Motor neuron (in vitro differentiated cells): ENCODE measurements at places on chromosomes 3 and 15. TPM values are rescaled to one million over a fixed set of nuclear protein-coding genes. Genes with fewer than 3 reads are reported as not detected.

DNA sequence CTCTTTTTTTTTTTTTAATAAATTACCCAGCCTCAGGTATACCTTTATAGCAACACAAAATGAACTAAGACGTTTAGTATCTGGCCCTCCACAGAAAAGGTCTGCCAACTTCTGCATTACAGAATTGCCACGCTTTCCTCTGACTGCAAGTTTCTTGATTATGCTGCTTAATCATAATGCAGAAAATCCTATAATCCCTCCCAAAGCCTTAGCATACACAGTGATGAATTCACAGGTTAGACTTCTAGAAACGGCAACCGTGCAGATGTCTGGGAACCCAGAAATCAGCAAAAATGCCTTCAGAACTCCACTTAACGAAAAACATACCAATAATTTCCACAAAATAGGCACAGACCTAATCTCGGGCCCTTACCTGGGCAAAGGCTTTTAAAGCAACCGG is 144.7 kb upstream of the FRMD4B start:
- ATAC-seq: no peak

DNA sequence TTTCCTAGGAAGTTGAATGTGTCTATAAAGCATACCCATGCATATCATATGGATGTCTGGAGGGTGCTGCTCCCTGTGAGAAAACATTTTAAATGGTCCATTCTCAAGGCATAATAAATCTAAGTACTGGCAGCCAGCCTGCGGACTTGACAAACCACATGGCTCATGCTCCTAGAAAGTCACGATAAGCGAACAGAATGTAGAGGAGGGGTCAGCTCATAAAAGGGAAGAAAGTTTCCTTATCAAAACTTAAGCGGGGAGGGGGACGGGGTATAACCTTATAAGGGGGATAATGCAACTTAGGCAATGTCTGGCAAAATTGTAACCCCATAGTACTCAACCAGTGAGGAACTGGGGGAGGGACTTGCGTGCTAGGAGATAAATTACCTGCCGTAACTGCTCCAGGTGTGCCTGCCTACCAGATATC is 159.8 kb upstream of the LMCD1 start:
- no peak for ATAC-seq

ANKRD34C gene
- 0.07 TPM in 1 of 2 replicates, not detected in the other for total RNA-seq

GRCh38 chr15:57306944-57307411 is 69.3 kb upstream of the CGNL1 start:
- ATAC-seq: peak; percentile 12

LHFPL4 gene
- 13.5 and 16.9 TPM in 2 replicates for total RNA-seq

ROBO1 gene
- total RNA-seq: 66.3 and 70.6 TPM in 2 replicates

GRCh38 chr3:19149368-19149767 is 1.1 kb downstream of the KCNH8 start:
- no peak for ATAC-seq

DNA sequence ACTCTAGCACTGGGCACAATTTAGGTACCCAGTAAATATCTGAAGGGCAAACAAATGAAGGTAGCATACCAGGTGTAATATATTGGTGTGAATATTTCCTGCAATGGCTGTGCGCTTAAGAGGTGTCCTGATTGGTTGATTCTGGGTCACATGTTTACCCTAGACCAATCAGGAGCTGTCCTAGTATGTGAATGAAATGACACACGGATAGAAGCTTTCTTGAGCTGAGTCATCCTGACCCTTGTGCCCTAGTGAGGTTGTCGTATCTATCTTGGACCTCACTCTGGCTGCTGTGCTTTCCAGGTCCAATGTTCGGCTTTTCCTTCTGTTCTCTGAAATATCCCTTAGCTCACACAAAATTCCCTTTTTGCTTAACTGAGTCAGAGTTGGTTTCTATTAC is 58.1 kb upstream of the FOXP1 start:
- no peak for ATAC-seq

DNA sequence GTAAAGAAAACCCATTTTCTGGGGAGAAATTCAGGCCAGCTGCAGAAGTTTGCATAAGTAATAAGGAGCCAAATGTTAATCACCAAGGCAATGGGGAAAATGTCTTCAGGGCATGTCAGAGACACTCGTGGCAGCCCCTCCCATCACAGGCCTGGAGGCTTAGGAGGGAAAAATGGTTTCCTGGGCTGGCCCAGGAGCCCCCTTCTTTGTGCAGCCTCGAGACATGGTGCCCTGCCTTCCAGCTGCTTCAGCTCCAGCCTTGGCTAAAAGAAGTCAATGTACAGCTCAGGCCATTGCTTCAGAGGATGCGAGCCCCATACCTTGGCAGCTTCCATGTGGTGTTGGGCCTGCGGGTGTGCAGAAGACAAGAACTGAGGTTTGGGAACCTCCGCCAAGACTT is 20.6 kb upstream of the TRIM59 start:
- ATAC-seq: no peak

GRCh38 chr15:68408971-68409370 is 23.0 kb downstream of the ITGA11 start:
- no peak for ATAC-seq

ZCWPW2 gene
- 0.94 and 1.2 TPM in 2 replicates for total RNA-seq

DNA sequence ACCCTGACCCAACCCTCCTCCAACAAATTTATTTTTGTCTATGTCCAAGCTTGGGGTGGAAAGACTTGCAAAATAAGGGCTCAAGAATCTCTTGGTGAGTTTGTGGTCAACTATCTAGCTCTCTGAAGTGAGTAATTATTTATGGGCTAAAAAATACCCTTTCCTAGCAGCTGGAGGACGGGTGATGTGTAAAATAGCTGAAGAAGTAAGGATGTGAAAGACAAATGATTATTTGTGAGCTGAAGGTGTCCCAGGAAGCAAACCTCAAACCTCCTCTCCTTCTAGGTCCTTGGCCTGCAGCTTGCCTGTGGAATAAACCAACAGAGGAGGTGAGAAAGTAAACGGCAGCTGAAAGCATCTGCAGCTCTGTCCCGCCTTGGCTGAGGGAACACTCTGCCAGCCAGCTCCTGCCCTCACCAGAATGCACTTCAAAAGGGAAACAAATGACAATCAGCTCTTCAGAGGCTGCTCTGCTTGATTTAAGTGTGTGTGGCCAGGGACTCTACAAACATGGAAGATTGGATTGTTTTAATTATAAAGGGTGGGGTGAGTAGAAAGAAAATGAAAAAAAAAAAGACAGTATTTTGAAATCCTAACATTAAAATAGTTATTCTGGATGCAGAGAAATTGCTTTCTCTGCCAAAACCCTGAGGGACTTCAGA is 60.3 kb downstream of the TM4SF4 start:
- peak; percentile 72 for ATAC-seq

HERC2 gene
- total RNA-seq: 31.9 and 32.6 TPM in 2 replicates

DNA sequence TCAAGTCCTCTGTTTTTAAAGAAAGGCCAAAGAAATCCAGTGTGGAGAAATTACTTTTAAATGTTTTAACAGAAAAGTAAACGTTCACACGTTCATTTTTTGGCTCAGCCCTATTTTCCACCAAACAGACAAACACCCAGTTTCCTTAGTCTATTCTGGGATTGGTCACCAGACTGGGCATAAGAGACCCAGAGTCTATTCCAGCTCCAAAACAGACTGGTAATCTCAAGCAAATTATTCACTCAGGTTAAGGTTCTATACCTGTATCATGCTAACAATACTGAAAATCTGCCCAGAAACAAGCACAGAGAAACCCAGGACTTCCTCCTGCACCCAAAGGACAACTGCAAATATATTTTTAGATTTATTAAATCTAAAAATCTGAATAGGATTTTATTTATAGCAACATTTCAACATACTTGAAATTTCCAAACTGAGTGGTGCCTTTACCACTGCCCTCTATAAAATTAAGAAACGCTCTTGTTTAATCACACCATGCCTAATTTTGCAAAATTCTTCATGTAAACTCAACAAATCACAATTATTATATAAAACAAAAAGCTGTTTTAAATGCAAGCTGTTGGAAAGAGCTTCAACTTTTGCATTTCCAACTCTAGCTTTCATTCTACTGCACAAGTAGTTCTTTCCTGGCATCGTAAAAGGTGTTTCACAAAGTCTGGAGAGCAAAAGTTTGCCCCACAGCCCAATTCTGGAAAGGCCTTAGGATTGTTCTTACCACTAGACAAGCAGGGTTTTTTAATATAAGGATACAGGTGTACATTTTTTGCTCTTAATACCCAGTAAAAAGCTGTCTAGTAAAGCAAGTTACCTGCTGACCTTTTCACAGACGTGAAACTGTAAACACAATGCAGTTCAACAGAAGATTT is 18.7 kb downstream of the ZNF148 start:
- no peak for ATAC-seq

DNA sequence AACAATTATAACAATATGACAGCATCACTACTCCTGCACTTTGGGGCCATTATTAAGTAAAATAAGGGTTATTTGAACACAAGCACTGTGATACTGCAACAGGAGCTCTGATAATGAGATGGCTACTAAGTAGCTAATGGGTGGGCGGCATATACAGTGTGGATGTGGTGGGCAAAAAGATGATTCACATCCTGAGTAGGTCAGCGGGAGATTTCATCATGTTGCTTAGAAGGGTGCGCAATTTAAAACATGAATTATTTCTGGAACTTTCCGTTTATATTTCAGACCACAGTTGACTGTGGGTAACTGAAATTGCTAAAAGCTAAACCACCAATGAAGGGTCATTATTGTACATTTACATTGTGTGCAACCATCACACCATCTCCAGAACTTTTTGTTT is 42.3 kb downstream of the FBXO22 start:
- ATAC-seq: no peak

SLC51A gene
- 3.1 and 4.1 TPM in 2 replicates for total RNA-seq

RHOV gene
- total RNA-seq: 0.58 and 2.4 TPM in 2 replicates

DNA sequence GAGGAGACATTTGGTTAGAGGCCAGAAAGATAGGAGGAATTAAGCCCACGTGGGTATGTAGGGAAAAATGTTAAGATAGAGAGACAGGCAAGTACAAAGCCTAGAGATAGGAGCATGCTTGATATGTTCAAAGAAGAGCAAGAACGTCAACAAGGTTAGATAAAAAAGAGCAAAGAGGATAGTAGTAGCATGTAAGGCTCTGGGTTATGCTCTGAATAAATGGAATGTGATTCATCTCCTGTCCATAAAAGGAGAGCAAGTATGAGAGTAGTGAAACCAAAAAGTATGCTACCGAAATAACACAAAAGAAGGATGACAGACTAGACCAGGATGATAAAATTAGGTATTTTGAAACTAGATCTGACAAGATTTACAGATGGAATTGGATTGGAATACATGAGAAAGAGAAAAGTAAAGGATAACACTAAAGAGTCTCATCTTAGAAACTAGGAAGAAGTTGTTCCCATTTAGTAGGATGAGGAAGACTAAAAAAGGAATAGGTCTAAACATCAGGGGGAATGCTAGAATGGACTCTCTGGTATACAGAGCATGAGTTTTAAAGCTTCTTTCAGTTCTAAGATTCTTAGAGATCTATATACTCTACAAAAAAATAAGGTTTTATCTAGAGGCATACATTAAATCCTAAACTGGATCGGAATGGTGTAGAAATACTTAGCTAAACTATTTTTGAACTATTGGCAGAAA is 59.1 kb downstream of the TRPM7 start:
- no peak for ATAC-seq

GRCh38 chr3:87975716-87976115 is 83.1 kb downstream of the CGGBP1 start:
- no peak for ATAC-seq

DNA sequence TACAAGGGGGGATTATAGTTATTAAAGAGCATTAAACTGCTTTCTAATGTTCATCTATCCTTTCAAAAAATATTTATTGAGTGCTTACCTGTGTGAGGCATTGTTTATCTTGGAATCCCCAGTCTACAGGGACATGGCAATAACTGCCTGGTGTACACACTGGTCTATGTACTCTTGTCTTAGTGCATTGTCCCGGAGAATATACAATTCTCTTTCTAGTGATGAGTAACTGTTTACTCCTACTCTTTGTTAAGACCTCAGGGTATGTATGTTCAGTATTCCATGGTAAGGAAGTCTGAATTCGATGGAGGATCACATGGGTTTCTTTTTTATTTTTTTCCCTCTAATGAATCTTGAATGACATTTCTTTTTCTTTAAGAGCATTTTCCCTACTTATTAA is 772.4 kb upstream of the NR2F2 start:
- no peak for ATAC-seq

GRCh38 chr3:189304465-189305351 is 132.9 kb downstream of the TPRG1 start:
- peak; percentile 51 for ATAC-seq

DNA sequence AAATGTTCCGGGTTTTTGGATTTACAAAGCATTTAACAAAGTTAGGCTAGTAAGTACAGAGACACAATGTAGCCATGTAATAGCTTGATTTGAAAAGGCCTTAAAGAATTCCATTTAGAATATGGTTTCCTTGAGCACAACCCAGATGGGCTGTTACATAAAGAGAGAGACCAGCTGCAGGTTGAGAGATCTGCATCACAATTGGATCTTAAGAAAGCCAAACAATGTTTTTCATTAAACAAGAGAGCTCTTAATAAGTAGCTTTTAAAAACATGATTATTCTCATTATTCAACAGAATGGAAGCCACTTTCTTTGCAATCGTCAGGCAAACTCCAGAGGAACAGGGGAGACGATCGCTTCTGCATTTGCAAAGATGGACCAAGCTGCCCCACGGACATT is 300.3 kb downstream of the OCA2 start:
- no peak for ATAC-seq

DNA sequence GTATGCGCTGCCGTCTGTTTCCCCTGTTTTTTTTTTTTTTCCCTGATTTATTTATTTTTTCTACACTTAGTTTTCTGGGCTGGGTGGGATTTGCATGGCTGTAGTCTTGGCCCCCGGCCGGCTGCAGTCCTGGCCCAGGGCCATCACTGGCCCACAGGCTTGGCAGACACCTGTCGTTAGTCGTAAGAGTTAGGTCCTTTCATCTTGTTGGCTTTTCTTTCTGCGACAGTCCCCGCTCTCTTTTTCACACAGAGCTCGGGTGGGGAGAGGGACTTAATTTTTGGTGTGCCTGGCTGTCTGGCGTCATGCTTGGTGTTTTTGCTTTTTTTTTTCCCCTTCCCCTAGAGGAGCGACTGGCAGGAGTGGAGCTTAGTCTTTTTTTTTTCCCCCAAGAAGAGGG is 183.4 kb downstream of the KLF13 start:
- no peak for ATAC-seq

- ATAC-seq: no peak
Measured at GRCh38 chr3:17755836-17756235, 13.4 kb upstream of the TBC1D5 start.

DNA sequence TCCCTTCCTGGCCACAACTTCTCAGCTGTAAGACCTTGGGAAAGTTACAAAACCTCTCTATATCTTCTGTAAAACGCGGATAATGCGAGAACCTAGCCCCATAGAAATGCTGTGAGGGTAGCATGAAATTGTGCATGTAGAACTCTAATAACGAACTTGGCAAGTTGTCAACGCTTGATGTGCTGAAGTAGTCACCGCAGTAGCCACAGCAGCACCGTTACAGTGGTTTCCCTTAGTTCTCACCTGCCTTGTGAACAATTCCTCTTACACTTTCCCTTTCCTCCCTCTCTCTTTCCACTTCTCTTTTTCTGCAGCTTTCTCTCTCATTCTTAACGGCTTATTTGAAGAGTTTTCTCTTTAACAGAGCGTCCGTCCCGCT is 447 bp upstream of the SHQ1 start:
- ATAC-seq: no peak

DISP2 gene
- 0.16 and 0.56 TPM in 2 replicates for total RNA-seq
